ENCODE measurements at places on chromosomes 7 and 10. TPM values are rescaled to one million over a fixed set of nuclear protein-coding genes. Genes with fewer than 3 reads are reported as not detected.

The CFAP58 gene
- 2.2 TPM for polyA plus RNA-seq

The OR2A7 gene
- 1.3 TPM for polyA plus RNA-seq

DNA sequence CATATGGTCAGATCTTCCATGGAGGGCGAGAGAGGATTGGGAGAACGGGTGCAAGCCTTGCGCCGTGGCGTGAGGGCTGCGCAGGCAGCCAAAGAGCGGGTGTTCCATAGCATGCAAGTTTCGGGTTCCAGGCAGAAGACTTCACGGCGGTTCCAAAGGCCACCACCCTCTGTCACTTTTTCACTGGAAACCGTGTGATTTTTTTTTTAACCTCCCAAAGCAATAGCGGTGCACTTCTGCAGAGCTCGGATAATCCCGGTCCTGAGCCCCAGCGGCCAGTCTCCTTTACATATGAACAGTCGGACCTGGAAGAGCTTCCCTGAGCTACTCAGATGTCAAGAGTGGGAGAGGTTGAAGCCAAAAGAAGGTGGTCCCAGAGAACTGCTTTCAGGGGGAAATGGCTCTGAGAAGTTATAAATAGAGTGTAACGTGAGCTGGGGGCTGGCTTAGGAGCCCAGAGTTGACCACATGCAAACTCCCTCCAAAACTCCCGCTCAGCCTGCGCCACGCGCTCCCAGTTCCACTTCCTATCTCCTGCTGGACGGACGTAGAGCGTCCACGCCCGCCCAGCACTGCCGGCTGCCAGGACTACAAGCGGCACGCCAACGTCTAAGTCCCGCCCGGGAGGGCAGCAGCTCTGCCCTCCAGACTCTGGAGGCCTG is at the start of gene MEOX2:
Gene MEOX2, minus strand, starts transcription at position 389 of the 662 bp plus-strand sequence. Its CDS starts 281 bp downstream, at position 108.
- peaks cover 3% of the 10 kb centered on the region for H3K27me3 ChIP-seq
- no peaks in the 10 kb centered on the region for H3K36me3 ChIP-seq
- DNase-seq: peak; percentile 96
- H3K4me1 ChIP-seq: peaks cover 3% of the 10 kb centered on the region
- H3K27ac ChIP-seq: peak within 1 kb of the TSS; percentile 79

GRCh38 chr10:78623578-78624215 is 445.1 kb upstream of the ZMIZ1 start:
- DNase-seq: no peak
- H3K4me1 ChIP-seq: no peaks in the 10 kb centered on the region
- H3K27ac ChIP-seq: no peak overlapping the region

GRCh38 chr10:70052462-70053217 is at the start of gene MACROH2A2:
TSS of gene MACROH2A2 (plus strand) at chr10:70052846. CDS start at chr10:70075659, 22,813 bp downstream.
- H3K27ac ChIP-seq: no peak within 1 kb of the TSS
- H3K4me1 ChIP-seq: no peaks in the 10 kb centered on the region
- DNase-seq: peak; percentile 90

GRCh38 chr10:116712989-116713543 is 29.3 kb downstream of the HSPA12A start:
- no peak overlapping the region for H3K4me3 ChIP-seq
- no peaks in the 10 kb centered on the region for H3K36me3 ChIP-seq
- H3K27ac ChIP-seq: no peak overlapping the region
- no peaks in the 10 kb centered on the region for H3K4me1 ChIP-seq
- no peaks in the 10 kb centered on the region for H3K27me3 ChIP-seq

DNA sequence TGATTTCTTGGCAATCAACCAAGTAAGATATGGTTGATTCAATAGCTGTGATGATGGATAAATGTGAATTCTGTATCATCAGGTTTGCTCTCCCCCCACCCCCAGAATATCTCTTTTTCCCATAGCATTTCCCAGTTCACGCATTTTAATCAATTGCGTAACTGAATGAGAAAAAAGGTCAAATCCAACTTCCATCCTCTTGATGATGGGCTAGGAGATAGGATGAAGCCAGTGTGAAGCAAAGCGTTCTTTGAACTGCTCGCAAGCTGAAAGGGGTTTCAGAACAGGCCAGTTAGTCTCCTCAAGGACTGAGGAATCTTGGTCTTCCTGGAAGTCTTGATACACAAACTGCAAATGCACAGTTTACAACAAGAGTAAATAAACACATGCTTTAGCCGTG is 94.5 kb upstream of the ARMC3 start:
- DNase-seq: no peak
- no peaks in the 10 kb centered on the region for H3K27me3 ChIP-seq
- H3K4me1 ChIP-seq: no peaks in the 10 kb centered on the region
- no peak overlapping the region for H3K27ac ChIP-seq

DNA sequence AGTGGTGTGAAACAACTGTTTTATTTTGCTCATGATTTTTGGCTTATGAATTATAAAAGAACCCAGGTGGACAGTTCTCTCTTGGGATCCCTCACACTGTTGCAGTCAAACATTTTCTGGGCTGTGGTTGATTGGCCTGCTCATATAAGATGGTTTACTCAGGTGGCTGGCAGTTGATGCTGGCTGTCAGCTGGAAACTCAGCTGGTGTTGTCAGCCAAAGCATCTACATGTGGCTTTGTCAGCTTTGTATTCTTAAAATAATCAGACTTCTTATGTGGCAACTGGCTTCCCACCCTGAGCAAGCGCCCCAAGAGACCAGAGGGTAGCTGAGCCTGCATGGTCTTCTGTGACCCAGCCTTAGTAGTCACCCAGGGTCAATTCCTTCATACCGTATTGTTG is 534.7 kb downstream of the NRG3 start:
- H3K4me3 ChIP-seq: no peak overlapping the region
- H3K27ac ChIP-seq: no peak overlapping the region
- no peak for DNase-seq
- H3K36me3 ChIP-seq: no peaks in the 10 kb centered on the region
- no peaks in the 10 kb centered on the region for H3K4me1 ChIP-seq

DNA sequence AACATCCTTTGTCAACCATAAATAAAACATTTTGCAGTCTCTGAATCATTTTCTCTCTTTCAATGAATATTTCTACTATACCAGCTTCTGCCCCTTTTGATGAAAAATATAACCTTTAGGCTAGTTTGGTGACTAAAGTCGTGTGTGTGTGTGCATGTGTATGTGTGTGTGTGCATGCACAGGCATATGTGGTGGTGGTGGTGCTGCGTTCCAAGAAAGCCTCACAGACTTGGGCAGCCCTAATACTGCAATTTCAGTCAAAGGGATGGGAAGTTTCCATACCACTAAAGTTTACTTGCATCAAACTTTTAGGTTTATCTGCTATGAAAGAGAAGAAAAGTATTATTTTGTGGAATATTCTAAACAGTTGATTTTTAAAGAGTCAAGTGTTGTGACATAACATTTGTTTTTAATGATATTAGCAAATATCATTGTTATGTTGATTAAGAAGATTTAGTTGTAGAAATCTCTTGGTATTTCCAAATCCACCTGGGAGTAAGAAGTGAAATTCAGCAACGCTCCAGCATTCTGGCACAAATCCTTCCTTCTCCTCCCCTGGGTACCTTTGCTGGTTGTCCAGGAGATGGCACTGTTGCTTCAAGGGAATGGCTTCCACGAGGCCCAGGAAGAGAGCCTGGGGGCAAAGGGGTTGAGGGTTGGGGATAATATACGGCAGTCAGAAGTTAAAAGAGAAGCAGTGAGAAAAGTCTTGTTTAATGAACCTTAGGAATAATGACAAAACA is 41.5 kb downstream of the ASB4 start:
- DNase-seq: peak; percentile 48
- no peak overlapping the region for H3K4me3 ChIP-seq
- H3K36me3 ChIP-seq: no peaks in the 10 kb centered on the region

Measured in lung (tissue), 17 donors.